ENCODE measurements at places on chromosomes 5 and 9. TPM values are rescaled to one million over a fixed set of nuclear protein-coding genes. Genes with fewer than 3 reads are reported as not detected.

The PCDHA8 gene
- total RNA-seq: 0.25 TPM

The PCDHB9 gene
- total RNA-seq: 1.8 TPM

The SCGB3A1 gene
- not detected for total RNA-seq

The FANCC gene
- total RNA-seq: 12.1 TPM

The PCDHGA9 gene
- 1.3 TPM for total RNA-seq

The ADAMTS12 gene
- total RNA-seq: not detected

The TSLP gene
- total RNA-seq: 5.1 TPM

The MCTP1 gene
- total RNA-seq: 29.3 TPM

The FAM78A gene
- total RNA-seq: 0.54 TPM
